ENCODE measurements at places on chromosomes 1 and 21.
A peak's percentile ranks its signal among the peaks of the same experiment; 100 is the strongest.

DNA sequence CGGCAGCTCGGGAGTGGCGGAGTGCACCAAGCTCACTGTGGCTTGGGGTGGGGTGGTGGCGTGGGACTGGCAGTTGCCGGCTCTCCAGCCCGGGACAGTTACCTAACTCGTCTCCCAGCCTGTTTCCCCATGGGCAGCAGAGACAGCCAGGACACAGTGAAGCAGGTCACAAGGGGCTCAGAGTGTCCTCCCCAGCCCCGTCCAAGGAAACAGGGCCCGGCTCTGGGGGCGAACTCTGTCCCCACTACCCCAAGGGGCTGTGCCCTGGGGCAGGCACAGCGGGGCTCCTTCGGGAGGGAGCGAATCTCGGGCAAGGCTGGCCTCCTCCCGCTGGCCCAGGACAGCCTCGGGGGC lies 759 bp downstream of the GPR157 start:
- DNase-seq = no peak

DNA sequence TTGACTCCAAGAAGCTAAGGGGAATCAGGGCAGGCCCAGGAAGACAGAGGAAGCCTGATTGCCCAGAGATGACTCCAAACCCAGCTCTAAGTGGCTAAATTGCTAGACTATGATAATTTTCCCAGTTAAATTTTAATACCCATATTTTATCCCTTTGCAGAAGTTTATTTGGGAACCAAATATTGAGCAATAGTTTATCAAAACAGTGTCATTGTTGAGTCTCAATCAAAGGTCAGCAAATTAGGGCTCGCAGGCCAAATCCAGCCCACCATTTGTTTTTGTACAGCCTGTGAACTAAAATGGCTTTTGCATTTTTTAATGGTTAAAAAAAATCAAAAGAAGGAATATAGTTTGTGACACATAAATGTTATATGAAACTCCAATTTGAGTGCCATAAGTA lies 47.1 kb downstream of the LBR start:
- DNase-seq = no peak

DNA sequence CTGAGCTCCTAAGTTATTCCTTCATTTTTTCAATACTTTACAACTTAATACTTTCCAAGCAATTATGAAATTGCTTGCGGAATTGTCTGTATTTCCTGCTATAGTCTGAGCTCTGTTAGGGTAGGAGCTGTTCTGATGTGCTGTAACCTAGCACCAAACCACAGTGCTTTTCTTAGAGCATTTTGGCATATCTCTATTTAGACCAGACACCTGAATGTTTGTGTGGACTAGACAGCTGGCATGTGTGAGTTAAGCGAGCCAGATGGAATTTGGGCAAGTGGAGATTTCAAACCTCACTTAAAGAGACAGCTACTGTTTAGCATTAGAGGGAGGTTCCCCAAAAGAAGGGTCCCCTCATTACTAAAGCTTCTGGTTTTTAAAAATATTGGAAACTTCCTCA lies 106.1 kb downstream of the RWDD3 start:
- no peak for DNase-seq

DNA sequence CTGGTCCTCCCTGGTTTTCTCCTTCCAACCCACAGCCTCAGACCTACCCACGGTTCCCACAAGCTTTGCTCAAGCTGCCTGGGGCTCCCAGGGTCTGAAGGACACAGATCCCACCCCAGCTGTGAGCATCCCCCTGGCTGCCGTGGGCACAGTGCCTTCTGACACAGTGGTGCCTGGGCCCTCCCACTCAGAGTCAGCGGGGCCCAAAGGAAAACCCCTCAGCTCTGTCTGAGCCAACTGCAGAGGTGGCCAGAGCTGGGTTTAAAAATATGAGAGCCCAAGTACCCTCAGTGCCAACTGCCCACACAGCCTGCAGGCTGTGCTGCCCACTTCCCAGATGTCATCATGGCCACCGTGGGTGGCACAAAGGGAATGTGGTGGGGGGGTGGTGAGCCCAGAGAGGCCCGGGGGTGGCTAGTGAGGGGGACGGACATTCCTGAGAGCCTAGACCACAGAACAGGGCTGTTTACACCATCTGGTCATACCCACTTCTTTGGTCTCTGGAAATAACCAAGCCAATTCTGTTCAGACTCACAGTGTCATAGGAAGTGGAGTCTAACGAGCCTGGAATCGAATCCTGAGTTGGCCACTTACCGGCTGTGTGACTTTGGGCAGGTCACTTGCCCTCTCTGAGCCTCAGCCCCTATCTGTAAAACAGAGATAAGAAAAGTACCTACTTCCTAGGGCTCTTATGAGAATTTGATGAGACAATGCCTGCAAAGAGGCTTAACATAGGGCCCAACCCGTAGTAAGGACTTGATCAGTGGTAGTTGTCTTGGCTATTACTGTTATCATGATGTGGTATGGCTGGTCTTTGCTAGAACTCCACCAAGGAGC lies 85.5 kb downstream of the CAMK2N1 start:
- DNase-seq = no peak

DNA sequence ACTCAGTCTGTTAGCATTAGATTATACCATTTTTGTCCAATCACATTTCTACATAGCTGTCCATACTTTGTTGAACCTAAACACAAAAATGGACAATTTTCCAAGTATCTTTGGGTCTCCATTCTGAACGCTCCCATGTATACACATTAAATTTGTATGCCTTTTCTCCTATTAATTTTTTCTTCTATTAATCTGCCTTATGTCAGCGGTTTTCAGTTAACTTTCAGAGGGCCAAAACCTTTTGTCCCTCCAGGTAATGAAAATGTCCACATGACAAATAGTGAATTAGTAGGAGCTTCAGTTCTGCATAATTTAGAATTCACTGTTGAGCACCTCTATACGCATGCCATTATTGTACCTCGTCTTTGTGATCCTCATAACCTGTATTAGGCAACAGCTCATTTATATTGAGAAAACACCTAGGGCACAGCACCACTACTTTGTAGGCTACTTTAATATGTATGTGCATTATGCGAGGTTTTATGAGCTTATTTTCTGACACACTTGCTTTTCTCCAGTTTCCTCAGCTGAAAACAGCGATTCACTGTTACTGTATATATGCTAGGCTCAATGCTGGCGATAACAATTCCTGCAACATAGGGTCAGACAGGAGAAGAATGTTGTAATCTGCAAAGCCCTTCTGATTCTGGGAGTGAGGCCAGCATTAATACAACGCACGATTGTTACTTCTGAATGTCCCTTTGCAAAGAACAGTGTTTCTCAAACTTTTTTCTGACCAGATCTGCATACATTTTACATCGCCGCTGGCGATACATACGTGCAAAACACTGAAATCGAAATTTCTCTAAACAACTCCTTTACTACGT lies 1.1 kb upstream of the ABCD3 start:
- DNase-seq = no peak

DNA sequence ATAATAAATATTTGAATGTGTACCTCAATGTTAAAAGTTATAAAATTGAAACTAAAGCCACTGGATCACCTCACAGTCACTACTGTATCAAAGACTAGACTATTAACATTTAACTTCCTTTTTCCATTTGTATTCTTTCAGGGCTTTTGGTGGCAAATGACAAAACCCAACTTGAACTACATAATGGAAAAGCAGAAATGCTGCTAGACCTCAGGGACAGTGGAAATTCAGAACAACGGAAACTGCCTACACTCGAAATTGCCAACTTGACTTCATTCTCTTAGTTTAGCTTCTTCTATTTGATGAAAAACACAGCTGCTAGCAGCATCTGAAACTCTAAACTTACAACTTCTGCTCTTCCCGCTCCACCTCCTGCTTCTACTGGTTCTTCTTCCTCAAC lies 34.9 kb upstream of the NTNG1 start:
- DNase-seq = no peak

DNA sequence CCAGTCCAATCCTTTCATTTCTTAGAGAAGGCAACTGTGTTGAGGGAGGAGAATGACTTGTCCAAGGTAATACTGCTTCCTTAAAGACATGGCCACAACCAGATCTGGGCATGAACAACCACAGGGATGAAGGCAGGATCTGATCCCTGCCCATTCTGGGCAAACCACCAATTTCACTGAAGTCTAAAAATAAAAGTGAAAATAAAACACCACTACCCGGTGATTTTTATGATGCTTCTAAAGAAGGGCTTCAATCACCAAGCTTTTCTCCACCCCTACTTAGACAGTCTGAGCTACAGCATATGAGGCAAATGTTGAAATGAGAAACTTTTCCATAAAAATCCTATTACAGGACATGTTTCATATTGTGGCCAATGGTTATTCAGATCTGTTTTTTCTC lies 133.0 kb downstream of the PTPN14 start:
- DNase-seq = no peak

DNA sequence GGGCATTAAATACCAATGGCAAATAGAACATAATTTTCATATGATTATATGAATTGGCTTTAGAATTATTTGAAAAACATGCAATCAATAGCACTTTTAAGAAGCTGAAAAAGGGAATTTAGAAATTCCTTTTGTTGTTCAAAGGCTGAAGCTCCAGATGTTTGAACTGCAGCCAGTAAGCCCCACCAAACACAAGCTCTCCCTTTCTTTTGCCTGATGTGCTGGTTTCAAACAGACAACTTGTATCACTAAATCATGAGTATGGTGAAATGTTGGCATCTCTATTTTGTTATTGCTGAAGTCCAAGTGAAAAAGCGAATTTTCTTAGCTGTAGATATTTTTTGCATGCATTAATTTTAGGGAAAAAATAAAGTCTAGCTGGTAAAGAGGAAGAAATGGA lies 27.5 kb upstream of the NCAM2 start:
- no peak for DNase-seq

DNA sequence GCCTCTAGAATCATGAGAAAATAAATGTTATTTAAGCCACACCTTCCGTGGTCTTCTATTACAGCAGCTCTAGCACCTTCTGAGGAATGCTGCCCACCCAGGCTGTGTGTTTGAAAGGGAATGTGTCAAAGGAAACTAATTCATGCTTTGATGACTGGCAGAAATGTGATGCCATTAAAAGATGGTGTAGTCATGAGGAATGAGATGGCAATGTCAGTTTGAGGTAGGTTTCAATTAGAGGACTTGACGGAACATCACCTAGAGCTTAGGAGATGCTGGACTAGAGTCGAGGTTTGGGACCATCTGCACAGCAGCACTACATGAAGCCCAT lies 10.6 kb downstream of the PDZK1 start:
- DNase-seq = no peak

DNA sequence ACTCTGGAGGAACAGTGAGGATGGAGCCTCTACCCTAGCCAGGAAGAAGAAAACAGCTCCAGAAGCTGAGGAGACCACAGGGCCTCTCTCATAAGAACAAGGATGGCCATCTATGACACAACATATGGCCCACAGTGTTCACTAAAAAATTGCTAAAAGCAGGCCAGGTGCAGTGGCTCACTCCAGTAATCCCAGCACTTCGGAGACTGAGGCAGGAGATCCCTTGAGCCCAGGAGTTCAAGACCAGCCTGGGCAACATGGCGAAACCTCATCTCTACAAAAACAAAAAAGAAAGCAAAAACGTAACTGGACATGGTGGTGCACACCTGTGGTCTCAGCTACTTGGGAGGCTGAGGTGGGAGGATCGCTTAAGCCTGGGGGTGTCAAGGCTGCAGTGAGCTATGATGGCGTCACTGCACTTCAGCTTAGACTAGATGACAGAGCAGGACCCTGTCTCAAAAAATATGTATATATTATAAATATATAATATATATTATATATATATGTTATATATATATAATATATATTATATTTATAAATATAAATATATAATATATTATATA lies 103.1 kb downstream of the TOMM20 start:
- DNase-seq = no peak

GRCh38 chr21:29939924-29940275 lies at the start of gene GRIK1:
TSS of gene GRIK1 (minus strand) at chr21:29939996.
- no peak for DNase-seq

GRCh38 chr1:108033550-108033951 lies 68.6 kb upstream of the VAV3 start:
- DNase-seq = no peak

GRCh38 chr1:47382399-47382983 lies 33.6 kb upstream of the FOXE3 start:
- DNase-seq = no peak

GRCh38 chr1:79355090-79355489 lies 348.6 kb upstream of the ADGRL4 start:
- DNase-seq = no peak

DNA sequence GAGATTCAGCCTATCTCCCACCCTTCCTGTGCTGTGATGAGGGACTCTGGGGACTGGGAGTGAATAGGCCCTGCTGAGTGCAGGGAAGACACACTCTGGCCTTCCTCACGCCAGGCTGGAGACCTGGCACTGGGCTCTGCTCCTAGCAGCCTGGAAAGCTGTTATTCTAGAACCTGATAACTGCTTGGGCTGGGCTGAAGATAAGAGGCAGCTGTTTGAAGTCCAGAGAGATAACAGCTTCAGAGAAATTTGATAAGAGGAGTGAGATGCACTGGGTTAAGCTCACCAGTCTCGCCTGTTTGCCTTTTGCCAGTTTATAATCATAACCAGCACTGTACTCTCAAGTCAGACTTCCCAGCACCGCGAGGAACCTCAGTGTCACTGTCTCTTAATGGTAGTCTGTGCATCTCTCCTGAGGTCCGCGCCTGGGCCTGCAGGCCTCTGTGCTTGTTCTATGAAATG lies 46.6 kb upstream of the GPR37L1 start:
- no peak for DNase-seq

DNA sequence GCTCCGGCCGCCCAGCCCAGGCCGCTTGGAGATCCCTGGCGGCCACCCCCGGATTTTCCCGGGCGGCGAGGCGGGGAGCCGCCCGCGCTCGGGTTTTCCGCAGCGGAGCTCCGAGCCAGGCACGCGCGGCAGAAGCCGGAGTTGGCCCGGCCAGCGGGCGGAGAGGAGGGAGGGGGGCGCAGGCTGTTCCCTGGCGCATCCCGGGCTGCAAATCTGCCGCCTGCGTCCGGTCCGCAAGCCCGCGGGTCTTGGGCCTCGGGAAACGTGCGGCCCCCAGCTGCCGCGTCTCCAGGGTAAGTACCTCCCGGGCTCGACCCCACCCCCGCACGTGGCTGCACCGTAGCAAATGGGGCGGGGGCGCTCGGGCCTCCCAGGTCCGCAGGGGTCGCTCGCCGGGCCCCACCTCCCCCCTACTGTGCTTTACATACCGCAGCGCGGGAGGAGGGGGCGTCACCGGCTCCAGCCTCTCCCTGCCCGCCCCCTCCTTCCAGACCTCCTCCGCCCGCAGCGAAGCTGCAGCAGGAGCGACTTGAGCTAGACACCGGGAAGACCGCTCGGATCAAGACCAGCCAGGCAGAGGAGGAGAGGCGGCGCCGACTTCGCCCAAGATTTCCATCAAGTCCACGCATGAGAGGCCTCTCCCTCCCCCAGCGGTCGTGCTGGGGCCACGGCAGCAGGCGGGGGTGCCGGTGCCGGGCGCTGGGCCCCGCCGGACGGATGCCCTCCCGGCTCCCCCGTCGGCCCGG lies 1.6 kb downstream of the TMEM200B start:
- no peak for DNase-seq

GRCh38 chr1:226978432-226979114 lies 38.5 kb downstream of the COQ8A start:
- no peak for DNase-seq

GRCh38 chr1:5704561-5705514 lies 287.4 kb downstream of the NPHP4 start:
- no peak for DNase-seq

- DNase-seq = peak; percentile 10
Measured at GRCh38 chr1:67760030-67760821, 73.0 kb downstream of the GNG12 start.
